Stimulated activated CD8-positive, alpha-beta memory T cell treated with anti-CD3 and anti-CD28 coated beads, Interleukin-15, amount 100 ng/mL, for 4 hours (primary cell): ENCODE measurements at places on chromosomes 16 and 17.

- DNase-seq, result no peak
Measured at GRCh38 chr16:86628614-86629013, 50.3 kb downstream of the FOXL1 start.

DNA sequence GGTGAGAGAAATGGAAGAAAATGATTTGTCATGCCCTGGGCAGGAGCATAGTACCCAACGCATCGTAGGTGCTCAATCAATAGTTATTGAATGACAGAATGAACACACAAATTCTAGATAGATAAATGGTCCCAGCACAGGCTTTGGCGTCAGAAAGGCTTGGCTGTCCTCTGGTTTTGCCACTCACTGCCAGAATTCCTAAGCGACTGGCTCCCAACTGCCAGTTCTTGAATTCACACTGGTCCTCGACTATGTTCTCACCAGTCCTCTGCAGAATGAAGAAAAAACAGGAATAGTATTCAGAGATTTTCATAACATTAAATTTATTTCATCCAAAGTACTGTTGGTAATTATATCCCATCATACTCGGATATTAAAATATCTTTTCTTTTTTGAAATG is 163.1 kb upstream of the NOL11 start:
- DNase-seq, result no peak

GRCh38 chr17:69773081-69773480 is 301.9 kb upstream of the KCNJ16 start:
- DNase-seq, result no peak

DNA sequence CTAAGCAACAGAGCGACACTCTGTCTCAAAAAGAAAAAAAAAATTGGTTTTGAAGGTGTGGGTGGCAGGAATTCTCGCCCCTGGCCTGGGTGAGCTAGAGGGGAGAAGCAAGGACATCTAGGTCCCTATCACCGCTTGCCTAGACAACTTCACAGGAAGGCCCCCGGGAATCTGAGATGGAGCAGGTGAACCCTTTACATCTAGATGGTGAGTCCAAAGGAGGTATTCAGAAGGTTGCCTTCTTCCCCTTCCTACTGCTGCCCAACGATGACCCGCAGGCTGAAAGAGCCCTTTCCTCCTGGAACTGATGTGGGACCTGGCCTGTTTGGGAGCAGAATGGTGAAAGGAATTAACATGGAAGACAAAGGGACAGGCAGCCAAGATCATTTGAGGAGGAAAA is 1.3 kb upstream of the CRYBA1 start:
- DNase-seq, result no peak

GRCh38 chr17:38566666-38567031 is 39.1 kb downstream of the SRCIN1 start:
- DNase-seq, result no peak

DNA sequence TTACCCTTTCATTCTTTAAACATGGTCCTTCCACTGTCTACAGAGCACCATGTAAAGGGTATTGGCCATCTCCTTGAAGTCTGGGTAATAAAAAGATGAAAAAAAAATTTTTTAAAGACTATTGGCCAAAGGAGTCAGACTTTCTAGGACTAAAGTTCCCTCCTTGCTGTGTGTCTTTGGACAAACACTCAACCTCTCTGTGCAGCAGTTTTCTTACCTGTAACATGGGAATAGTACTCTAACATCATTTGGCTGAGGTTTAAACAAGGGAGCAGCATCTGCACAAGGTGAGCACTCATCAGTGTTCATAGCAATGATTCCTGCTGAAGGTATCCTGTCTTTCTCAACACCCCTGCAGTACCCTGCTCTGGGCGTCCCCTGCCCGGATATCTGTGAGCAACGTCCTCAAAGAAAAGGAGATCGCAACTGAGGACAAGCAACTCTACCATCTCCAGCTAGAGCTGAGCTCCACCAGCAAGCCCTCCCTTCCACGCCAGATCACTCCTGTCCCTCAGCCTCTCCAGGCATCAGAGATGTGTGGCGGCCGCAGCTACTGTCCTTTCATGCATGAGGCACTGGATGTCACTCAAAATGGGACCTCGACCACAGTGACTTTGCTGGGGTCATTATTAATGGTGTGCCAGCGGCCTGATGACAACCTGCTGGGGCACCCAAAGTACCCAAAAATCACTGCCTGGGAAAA is 29.5 kb upstream of the RPH3AL start:
- no peak for DNase-seq

GRCh38 chr17:72561266-72561665 is 440.4 kb downstream of the SOX9 start:
- DNase-seq, result no peak
